ENCODE measurements at places on chromosomes 1 and 21.

DNA sequence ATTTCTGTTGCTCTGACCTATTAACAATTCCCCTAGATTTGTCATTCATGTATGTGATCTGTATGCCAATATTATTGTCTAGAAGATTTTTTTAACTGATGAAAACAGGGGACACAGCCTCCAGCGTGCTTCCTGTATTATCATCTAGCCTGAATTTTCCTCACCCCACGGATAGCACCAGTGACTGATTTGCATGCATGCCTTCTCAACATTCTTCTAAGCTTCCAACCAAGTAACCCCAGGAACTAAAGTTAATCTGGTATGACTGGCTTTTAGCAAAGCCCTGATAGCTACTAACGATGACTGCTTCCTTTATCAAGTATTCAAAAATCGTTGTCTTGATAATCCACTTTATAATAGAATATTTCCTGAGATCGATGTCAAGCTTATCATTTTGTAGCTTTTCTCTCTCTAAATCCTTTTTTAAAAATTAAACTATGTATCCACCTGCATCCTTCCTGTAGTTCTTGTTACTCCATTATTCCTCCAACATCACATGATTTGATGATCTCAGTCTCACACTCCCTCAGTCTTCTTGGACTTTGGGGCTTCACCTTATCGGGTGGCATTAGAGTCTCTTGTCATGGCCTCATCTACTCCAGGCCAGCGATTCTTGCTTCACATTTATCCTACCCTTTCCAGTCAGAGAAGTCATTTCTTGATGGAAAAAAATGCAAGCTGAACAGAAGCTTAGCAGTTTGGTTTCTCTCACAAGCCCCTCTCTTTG lies 19.0 kb downstream of the BCAR3 start:
- no peak for DNase-seq

- DNase-seq = no peak
Observed at GRCh38 chr1:97084546-97084945, 363.0 kb downstream of the PTBP2 start.

DNA sequence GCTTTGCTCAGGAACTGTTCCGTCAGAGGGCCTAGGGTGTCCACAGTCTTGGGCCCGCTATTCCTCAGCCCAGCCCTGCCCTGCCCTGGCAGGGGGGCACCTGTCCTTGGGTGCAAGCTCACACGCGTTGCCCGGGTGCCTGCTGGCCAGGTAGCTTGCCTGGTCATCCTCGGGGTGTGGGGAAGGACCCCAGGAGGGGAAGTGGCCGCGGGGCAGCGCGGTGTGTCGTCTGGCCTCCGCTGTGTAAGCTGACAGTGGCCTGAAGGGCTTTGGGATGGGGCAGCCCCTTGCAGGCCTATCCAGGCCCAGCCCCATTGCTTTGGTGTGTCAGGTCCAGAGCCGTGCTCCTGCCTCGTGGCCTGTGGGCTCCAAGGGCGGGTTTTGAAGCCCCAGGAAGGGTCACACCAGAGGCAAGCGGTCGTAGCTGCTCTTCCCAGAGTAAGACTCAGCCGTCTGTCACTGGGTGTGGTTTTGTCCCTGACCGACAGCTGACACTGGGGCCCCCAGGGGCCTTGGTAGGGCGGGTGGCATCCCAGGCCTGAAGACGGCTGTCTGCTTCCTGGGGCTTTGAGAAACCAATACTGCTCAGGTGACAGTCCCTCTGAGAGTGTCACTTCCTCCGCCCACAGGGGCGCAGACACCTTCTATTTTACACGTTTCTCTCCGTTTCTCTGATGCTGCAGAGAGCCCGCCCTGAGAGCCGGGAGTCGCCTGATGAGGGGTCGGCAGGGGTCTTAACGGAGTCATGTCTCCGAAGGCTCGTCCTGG lies 72.1 kb downstream of the SKI start:
- DNase-seq = peak; percentile 86

DNA sequence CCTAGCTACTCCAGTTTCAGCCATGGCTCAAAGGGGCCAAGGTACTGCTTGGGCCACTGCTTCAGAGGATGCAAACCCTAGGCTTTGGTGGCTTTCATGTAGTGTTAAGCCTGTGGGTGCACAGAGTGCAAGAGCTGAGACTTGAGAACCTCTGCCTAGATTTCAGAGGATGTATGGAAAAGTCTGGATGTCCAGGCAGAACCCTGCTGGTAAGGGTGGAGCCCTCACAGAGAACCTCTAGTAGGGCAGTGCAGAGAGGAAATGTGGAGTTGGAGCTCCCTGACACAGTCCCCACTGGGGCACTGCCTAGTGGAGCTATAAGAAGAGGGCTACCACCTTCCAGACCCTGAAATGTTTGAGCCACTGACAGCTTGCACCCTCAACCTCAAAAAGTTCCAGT lies 16.2 kb downstream of the RIIAD1 start:
- DNase-seq = no peak

GRCh38 chr1:212431644-212432043 lies 1.1 kb upstream of the NENF start:
- no peak for DNase-seq

GRCh38 chr1:160224606-160225005 lies 19.4 kb downstream of the PEA15 start:
- no peak for DNase-seq

- DNase-seq = no peak
Observed at GRCh38 chr1:53130598-53130877, 11.9 kb downstream of the SLC1A7 start.

DNA sequence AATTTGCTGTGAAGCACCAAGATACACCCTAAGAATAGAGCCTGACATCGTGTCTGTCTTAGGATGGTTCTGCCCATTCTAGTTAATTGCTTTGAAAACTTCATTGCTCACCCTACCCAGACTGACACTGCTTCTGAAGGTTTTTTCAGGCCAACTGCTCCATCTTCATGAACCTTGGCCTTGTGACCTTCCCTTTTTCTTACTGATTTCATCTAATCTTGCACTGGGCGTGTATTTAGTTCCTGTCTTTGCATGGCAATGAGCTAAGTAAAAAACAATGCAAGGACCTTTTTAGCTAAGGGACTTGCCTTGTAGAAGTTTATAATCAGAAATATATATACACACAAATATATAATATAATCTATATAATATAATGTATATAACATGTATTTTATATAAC lies 108.0 kb downstream of the PBX1 start:
- DNase-seq = no peak

- no peak for DNase-seq
Observed at GRCh38 chr1:187157552-187157951, 328.8 kb downstream of the PLA2G4A start.

DNA sequence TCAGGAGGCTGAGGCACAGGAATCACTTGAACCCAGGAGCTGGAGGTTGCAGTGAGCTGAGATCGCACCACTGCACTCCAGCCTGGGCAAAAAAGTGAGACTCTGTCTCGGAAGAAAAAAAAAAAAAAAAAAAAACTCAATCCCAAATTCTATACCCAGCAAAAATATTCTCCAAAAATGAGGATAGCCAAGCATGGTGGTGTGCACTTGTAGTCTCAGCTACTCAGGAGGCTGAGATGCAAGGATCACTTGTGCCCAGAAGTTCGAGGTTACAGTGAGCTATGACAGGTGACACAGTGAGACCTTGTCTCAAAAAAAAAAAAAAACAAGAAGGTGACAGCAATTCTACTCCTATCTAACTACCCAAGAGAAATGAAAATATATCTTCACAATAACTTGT lies 6.4 kb downstream of the TMEM50B start:
- no peak for DNase-seq

DNA sequence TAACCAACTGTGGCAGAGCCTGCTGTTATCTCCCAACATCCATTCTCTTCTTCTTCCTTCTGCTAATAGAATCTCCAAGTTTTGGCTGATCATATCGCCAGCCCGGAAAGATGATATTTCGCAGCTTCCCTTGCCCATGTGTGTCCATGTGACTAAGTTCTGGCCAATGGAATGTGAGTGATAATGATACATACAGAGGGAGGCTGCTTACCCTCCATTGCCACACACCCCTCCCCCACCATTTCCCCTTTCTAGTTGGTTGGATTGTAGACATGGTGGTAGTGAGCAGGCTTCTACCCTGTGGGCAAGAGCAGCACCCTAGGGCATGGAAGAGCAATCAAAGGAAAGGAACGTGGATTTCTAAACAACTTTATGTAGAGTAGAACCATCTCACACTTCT lies 48.8 kb downstream of the SLC9C2 start:
- DNase-seq = no peak

All from CD4-positive, alpha-beta T cell treated with Interleukin-10 for 1 hour (primary cell).